Thoracic aorta (tissue), 2 donors: ENCODE measurements at places on chromosomes 2 and 18. TPM values are rescaled to one million over a fixed set of nuclear protein-coding genes. Genes with fewer than 3 reads are reported as not detected.
A peak's percentile ranks its signal among the peaks of the same experiment; 100 is the strongest.

DNA sequence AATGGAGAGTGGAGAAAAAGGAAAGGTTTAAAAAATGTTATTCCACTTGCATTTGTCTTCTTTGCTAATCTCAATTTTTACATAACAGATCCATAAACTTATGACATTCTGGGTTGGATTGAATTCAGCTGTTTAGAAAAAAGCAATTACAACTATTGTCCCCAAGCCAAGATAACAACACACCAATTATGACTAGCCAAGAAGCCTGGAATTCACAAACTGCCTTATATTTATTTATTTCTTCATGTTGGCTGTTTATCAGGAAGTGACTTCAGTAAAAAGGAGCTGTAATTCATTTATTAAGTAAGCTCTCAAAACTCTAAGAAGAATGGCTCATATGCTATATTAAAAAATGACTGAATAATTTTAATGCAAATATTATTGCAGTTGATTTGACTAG, 137.4 kb downstream of the CALCRL start:
- no peaks in the 10 kb centered on the region for H3K4me1 ChIP-seq
- H3K36me3 ChIP-seq: no peaks in the 10 kb centered on the region
- no peak overlapping the region for H3K4me3 ChIP-seq
- no peaks in the 10 kb centered on the region for H3K27me3 ChIP-seq
- no peak overlapping the region for H3K27ac ChIP-seq
- DNase-seq: no peak

GRCh38 chr2:236366049-236366387, 101.8 kb upstream of the ASB18 start:
- no peak overlapping the region for H3K27ac ChIP-seq
- no peaks in the 10 kb centered on the region for H3K36me3 ChIP-seq
- H3K4me1 ChIP-seq: no peaks in the 10 kb centered on the region
- no peak overlapping the region for H3K4me3 ChIP-seq
- no peak for DNase-seq

GRCh38 chr18:54606835-54607212, 15.8 kb downstream of the DYNAP start:
- H3K27ac ChIP-seq: no peak overlapping the region
- no peak for DNase-seq
- no peaks in the 10 kb centered on the region for H3K27me3 ChIP-seq
- no peaks in the 10 kb centered on the region for H3K36me3 ChIP-seq

GRCh38 chr2:164881524-164881923, 39.9 kb upstream of the COBLL1 start:
- no peaks in the 10 kb centered on the region for H3K27me3 ChIP-seq
- no peak overlapping the region for H3K4me3 ChIP-seq
- DNase-seq: no peak
- H3K27ac ChIP-seq: no peak overlapping the region
- H3K4me1 ChIP-seq: peaks cover 5% of the 10 kb centered on the region

DNA sequence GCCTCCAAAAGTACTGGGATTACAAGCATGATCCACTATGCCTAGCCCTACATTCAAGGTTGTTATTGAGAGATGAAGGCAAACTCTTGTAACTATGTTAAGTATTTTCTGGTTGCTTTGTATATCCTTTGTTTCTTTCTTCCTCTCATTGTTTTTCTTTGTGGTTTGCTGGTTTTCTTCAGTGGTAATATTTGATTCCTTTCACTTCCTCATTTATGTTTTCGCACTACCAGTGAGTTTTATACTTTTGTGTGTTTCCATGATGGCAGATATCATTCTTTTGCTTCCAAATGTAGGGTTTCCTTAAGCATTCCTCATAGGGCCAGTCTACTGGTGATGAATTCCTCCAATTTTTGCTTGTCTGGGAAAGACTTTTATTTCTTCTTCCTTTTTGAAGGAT, 90.2 kb downstream of the NCK2 start:
- no peaks in the 10 kb centered on the region for H3K27me3 ChIP-seq
- H3K27ac ChIP-seq: no peak overlapping the region
- H3K4me3 ChIP-seq: no peak overlapping the region
- no peaks in the 10 kb centered on the region for H3K36me3 ChIP-seq
- peaks cover 6% of the 10 kb centered on the region for H3K4me1 ChIP-seq

DNA sequence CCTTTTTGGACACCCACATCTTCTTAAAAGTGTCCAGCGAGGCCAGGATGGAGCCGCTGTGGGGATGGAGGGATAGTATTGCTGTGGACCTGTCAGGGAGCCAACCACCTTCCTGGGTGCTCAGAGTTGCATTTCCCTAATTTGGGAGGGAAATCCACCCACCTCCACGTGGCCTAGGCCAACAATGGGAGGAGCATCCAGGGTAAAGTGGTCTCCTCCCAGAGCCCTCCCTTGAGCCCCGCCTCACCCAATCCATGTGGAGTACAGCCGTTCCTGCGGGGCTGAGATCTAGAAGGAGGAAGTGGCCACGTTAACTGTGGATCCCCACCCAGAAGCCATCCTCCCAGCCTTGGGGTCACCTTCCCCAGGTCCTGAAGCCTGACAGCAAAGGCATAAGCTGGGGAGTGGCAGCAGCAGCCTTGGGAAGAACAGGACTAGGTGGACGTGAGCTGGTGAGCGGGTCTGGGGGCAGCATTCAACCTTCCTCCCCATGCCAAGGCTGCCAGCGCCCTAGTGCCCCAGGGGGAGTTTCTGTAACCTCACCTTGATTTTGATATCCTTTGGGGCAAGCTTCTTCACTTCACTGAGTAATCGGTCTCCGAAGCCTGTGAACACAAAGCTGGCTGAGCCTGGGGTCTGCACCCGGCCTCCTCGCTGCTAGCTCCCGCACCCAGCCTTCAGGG, 6.8 kb downstream of the ACTR1B start:
- H3K27ac ChIP-seq: no peak overlapping the region
- no peak overlapping the region for H3K4me3 ChIP-seq
- peaks cover 35% of the 10 kb centered on the region for H3K36me3 ChIP-seq
- no peaks in the 10 kb centered on the region for H3K27me3 ChIP-seq
- peaks cover 21% of the 10 kb centered on the region for H3K4me1 ChIP-seq

GRCh38 chr2:220043155-220043989, 415.9 kb downstream of the SLC4A3 start:
- no peaks in the 10 kb centered on the region for H3K4me1 ChIP-seq
- H3K27me3 ChIP-seq: no peaks in the 10 kb centered on the region
- H3K36me3 ChIP-seq: no peaks in the 10 kb centered on the region
- no peak overlapping the region for H3K27ac ChIP-seq
- H3K4me3 ChIP-seq: no peak overlapping the region

- H3K27me3 ChIP-seq: no peaks in the 10 kb centered on the region
- peaks cover 23% of the 10 kb centered on the region for H3K4me1 ChIP-seq
- no peak overlapping the region for H3K27ac ChIP-seq
- no peak overlapping the region for H3K4me3 ChIP-seq
- no peak for DNase-seq
Measured at GRCh38 chr2:86003967-86004366, 101.7 kb downstream of the POLR1A start.

GRCh38 chr2:8518979-8519668, 162.7 kb upstream of the ID2 start:
- H3K4me3 ChIP-seq: no peak overlapping the region
- peaks cover 8% of the 10 kb centered on the region for H3K4me1 ChIP-seq
- H3K36me3 ChIP-seq: no peaks in the 10 kb centered on the region
- no peak for DNase-seq
- no peak overlapping the region for H3K27ac ChIP-seq

GRCh38 chr2:217710211-217710765, 292.5 kb downstream of the TNS1 start:
- no peak for DNase-seq
- H3K36me3 ChIP-seq: no peaks in the 10 kb centered on the region
- H3K27me3 ChIP-seq: no peaks in the 10 kb centered on the region
- H3K27ac ChIP-seq: no peak overlapping the region
- H3K4me3 ChIP-seq: no peak overlapping the region
- H3K4me1 ChIP-seq: peaks cover 21% of the 10 kb centered on the region

DNA sequence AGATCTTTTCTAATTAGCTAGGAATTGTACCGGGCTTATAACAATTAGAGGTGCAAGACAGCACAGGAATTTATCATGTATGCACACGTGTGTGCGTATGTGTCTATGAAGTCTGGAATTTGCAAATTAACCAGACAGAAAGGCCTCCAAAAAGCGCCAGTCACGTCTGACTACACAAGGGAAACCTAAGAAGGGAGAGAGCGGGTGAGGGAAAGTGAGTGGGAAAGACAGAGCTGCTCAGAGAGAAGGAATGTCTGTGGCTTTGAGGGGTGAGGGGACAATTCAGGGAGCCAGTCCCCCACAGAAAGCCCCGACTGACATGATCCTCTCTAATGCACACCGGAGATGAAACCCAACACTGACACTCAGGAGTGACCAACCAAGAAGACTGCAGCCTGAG, 197.7 kb upstream of the SH3BP4 start:
- H3K4me3 ChIP-seq: peak overlapping the region; percentile 21
- no peak for DNase-seq
- no peaks in the 10 kb centered on the region for H3K36me3 ChIP-seq

- no peaks in the 10 kb centered on the region for H3K27me3 ChIP-seq
- DNase-seq: no peak
- H3K27ac ChIP-seq: no peak overlapping the region
Measured at GRCh38 chr2:205128726-205129125, 553.6 kb upstream of the NRP2 start.

DNA sequence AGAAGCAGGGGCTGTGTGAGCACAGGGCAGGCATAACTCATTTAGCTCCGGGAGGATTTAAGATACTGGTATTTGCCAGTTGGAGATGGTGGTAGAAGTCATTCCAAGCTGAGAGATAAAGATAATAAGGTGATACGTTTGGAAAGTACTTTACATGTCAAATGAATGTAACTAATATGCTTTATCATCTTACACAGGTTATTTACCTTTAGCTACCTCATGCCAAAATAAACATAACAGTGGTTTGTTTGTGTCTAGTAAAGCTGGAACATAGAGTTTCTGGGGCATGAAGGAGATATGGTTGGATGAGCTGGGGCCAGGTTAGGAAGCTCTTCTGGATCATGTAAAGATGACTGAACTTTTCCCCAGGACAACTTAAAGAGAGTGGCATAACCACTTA, 126.9 kb upstream of the PIK3C3 start:
- H3K36me3 ChIP-seq: no peaks in the 10 kb centered on the region
- H3K27ac ChIP-seq: no peak overlapping the region
- H3K27me3 ChIP-seq: no peaks in the 10 kb centered on the region
- no peak overlapping the region for H3K4me3 ChIP-seq
- no peaks in the 10 kb centered on the region for H3K4me1 ChIP-seq

Gene RAX
- total RNA-seq: not detected

Gene CXCR4
- 42.2 TPM for total RNA-seq

Gene MAIP1
- 8.6 TPM for total RNA-seq
